Natural killer cell (primary cell): ENCODE measurements at places on chromosomes 2 and 18. TPM values are rescaled to one million over a fixed set of nuclear protein-coding genes. Genes with fewer than 3 reads are reported as not detected.
A peak's percentile ranks its signal among the peaks of the same experiment; 100 is the strongest.

ASXL3 gene
- not detected for total RNA-seq

- no peaks in the 10 kb centered on the region for H3K4me1 ChIP-seq
- no peaks in the 10 kb centered on the region for H3K27me3 ChIP-seq
- no peak for DNase-seq
These were observed 495.6 kb upstream of the ZEB2 start for GRCh38 chr2:145015561-145015960.

DLGAP1 gene
- total RNA-seq: not detected

DNA sequence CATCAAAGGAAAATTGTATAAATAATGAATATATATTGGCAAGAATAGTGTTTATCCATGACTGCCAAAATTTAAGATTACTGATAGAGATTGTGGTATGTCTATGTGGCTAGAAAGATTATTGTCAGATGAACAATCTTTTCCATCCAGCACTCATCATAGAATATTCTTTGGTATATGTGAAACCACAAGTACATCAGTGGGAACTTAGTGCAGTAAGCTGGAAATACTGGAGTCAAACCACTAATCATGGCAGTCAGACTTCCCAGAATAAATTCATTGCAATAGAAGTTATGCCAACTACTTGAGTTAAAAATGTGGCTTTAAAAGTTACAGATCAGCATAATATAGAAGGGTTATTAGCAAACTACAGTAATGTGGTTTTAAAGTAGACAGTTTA is 310.3 kb downstream of the GULP1 start:
- no peak overlapping the region for H3K4me3 ChIP-seq
- H3K36me3 ChIP-seq: no peaks in the 10 kb centered on the region
- no peaks in the 10 kb centered on the region for H3K4me1 ChIP-seq

GRCh38 chr18:37396971-37397720 is 168.5 kb downstream of the CELF4 start:
- no peaks in the 10 kb centered on the region for H3K27me3 ChIP-seq
- no peak overlapping the region for H3K4me3 ChIP-seq
- H3K36me3 ChIP-seq: no peaks in the 10 kb centered on the region
- H3K27ac ChIP-seq: no peak overlapping the region
- H3K4me1 ChIP-seq: peaks cover 12% of the 10 kb centered on the region
- DNase-seq: no peak

GRCh38 chr18:24114924-24115549 is 23.8 kb upstream of the CABYR start:
- H3K4me3 ChIP-seq: no peak overlapping the region
- H3K36me3 ChIP-seq: peaks cover 30% of the 10 kb centered on the region
- DNase-seq: peak; percentile 23

DNA sequence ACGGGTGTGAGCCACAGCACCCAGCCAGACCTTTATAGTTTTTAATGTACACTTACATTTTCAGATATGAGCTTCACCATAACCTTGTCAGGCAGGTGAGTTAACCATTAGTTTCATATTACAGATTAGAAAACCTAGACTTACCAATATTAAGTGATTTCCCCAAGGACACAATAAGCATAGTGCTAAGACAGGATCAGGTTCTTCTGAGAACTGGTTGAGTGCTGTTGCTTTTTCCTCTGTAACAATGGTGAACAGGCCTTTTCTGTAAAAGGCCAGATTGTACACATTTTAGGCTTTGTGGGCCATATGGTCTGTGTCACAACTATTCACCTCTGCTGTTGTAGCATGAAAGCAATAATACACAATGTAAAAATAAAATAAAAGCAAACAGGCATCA is 332.0 kb downstream of the PIK3C3 start:
- no peak overlapping the region for H3K4me3 ChIP-seq
- no peaks in the 10 kb centered on the region for H3K36me3 ChIP-seq
- no peaks in the 10 kb centered on the region for H3K27me3 ChIP-seq

ALPI gene
- total RNA-seq: not detected

DNA sequence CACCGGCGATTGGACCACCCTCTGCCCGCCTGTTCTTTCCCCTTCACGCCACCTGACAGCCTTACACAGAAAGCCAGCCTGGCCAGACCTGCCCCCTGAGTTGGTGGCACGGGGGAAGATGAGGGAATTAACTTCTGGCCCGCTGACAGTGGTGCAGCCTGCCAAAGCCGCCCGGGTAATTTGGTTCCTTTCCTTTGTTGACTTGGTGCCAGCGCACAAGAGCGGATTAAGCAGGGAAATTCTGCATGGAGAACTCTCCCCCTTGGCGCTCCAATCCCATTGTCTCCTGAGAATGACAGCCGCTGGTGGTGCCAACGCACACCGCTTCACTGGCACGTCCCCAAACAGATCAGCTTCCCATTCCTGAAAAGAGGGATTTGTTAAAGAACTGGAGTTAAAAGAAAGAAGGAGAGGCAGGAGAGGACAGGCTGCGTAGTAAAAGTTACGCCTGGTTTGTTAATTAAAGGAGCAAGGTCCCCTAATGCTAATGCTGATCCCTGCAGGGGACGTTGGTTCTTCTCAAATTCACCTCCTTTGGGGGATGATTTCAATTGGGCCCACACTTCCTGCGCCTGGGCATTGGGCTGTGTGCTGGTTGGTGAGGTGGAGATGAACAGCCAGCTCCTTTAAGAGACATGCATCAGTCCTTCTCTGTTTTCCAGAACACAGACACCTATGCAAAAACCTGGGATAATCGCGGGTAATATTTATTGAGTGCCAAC is 286.8 kb downstream of the MYCN start:
- no peak overlapping the region for H3K27ac ChIP-seq
- H3K36me3 ChIP-seq: no peaks in the 10 kb centered on the region
- H3K4me3 ChIP-seq: no peak overlapping the region
- DNase-seq: no peak
- H3K4me1 ChIP-seq: no peaks in the 10 kb centered on the region
